ENCODE measurements at places on chromosomes 16 and 17.

- peak; percentile 60 for DNase-seq
These were observed 6.3 kb upstream of the RAB37 start for GRCh38 chr17:74730491-74731346.

DNA sequence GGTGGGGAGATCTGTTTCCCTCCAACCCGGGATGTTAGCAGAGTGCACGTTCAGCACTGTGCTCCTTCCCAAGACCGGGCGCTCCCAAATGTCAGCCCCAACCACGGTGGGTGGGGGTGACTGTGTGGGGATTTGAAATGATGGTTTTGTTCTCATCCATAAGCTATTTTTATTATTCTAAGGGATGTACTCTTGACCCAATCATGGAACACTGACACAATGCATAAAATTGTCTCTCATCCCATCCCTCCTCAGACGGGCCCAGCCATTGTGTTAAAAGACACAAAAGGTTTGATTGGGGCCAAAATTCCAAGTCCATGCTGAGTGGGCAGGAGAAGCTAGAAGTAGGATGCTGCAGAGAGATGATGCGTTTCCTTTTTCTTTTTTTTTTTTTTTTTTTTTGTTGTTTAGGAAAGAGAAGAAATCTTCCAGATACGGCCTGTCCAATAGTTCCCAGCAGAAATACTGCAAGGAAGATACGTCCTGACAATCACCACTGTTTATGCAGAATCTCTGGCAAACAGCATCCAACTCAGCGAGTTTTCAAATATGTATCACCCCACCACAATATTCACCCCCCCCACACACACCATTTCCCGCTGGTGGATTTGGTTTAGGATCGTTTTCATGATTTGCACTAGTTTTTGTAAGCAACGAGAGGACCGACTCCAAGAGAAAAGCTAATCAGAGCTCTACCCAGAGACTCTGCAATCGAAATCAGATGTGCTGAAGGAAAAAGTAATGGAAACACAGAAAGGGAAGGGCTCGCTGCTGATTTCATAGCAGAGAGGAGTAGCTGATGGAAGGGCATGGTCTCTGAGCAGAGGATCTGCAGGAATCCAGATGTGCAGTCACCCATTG is 163.5 kb upstream of the DYNLRB2 start:
- DNase-seq = no peak

- DNase-seq = no peak
These were observed 222.7 kb downstream of the LGALS9B start for GRCh38 chr17:20244671-20245070.

GRCh38 chr17:82599674-82600661 is 48.3 kb downstream of the WDR45B start:
- DNase-seq = no peak

DNA sequence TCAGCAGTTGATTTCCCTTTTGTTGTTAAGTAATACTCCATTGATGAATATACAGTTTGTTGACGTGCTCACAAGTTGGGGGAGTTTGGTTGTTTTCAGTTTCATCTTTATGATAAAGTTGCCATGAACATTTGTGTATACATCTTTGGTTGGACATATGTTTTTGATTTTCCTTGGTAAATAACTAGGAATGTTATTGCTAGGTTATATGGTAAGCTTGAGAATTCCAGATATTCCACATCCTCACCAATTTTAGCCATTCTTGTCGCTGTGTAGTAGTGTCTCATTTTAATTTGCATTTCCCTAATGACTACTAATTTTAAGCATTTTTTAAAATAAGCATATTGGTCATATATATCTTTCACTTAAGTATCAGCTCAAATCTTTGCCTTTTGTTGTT is 55.0 kb upstream of the RASL10B start:
- DNase-seq = no peak

Data from GDM1 (cell line).